Left forelimb (tissue), 1 donor: ENCODE measurements at places on chromosomes 2 and 18.

- no peak for DNase-seq
Measured at GRCh38 chr2:18304849-18305248, 255.6 kb downstream of the RDH14 start.

DNA sequence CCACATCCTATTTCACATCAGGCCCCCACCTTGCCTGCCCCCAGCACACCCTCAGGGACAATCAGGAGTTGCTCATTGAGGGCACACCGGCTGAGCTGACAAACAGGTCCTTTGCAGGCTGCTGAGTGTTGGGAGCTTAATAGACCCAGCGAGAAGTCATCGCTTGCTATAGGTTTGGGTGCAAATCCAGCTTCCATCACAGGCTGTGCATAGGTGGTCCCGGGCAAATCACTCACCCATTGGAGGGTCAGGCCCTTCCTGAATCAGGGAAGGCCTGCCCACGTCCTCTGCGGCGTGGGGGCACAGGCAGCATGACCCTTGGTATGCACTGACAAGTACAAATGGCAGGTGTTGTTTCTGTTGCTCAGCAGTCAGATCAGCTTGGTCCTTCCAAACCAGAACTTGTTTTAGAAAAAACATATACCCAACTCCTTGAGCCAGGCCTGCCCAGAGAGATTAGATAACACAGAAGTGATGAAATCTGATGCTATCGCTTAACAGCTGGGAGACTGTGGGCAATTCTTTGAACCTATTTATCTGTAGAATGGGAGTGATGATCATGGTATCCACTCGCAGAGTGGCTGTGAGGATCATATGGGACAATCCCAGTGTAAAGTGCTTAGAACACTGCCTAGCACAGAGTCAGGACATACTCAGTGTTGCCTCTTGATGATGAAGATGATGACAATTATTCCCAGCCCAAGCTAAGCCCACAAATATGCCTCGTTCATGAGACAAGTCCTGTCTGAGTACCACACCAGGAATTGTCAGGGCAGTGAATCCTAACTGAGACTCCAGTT lies 34.9 kb downstream of the SMAD7 start:
- DNase-seq, result peak; percentile 53

DNA sequence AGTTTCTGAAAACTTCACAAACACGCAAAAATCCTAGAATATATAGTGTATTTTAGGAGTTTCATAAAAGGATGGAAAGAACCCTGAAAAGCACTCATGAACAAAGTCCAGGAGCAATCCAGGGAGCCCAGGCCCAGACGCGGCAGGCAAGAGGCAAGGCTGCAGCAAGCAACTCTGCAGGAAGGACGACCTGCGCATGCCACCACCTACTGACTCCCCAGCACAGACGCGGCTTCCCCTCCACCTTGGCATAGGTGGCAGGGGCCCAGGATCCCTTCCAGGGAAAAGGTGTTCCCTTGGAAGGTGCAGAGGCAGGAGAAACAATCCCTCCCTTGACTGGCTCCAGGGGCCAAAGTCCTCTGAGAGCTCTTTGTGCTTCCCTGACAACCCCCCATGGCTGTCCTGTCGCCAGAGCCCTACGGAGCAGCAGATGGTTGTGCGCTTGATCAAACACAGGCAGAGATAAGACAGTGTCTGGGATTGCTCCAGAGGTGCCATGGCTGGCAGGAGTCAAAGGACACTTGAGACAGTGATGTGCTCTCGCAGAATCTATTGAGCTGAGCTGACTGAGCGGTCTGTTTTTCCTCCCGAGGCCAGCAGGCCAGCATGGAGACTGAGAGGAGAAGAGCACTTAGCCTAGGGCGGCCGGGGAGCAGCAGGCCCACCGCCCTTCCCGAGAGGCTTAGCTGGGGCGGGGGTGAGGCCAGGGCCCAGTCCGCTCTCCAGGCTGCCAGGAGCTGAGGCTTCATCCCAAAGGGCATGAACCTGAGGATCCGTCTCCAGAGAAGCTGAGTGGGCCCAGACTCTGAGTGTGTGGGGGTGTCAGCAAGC lies 10.8 kb upstream of the AMER3 start:
- DNase-seq, result no peak

DNA sequence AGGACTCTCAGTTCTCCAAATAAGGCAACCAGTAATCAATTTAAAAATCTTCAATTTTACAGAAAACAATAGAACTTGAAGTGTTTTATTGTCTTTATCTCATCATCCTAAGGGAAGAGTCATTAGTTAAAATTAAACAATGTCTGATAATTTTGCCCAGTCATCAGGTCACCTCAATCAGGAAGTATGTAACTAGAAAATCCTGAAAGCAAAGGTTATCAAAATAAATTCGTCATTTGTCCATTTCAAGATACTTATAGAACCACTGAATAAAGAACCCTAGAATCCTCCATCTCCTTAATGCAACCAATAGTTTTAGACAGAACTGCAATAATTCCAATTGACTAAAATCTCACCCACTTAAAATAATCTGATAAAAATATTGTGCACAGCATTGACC lies 115.2 kb downstream of the NCKAP5 start:
- DNase-seq, result no peak

DNA sequence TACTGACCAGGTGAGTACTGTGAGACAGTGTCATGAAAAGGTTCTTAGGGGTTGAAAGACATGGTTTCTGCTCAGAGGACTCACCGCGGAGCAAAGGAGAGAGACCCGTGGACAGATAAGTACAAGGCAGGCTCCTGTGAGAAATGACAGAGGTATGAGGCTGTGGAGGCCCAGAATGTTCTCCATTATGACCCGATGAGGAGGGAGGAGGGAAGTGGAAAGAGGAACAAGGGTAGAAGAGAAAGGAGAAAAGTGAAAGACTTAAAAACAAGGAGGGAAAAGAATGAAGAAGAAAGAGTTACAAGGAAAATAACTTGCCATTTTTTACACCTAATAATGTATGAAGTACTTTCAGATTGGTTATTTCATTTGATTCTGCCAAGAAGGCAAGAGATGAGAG lies 29.8 kb downstream of the MAPRE3 start:
- no peak for DNase-seq

DNA sequence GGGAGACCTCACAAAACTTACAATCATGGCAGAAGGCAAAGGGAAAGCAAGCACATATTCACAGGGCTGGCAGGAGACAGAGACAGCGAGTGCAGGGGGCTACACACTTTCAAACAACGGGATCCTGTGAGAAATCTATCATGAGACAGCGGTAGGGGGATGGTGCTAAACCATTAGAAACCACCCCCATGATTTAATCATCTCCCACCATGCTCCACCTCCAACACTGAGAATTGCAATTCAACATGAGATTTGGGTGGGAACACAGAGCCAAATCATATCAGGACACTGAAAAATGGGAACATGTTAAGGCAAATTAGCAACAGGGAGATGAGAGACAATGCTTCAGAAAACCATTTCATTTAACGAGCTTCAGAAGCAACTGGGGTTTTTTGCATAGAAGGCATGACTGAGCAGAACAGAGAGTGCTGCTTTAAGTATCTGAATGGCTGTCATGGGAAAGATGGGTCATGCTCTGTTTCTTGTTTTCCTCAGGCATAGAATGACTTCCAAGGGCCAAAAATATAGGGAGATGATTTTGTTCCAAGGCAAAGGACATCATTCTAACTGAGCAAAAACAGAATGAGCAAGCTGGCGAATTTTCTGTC lies 100.8 kb upstream of the MAP2 start:
- DNase-seq, result no peak

DNA sequence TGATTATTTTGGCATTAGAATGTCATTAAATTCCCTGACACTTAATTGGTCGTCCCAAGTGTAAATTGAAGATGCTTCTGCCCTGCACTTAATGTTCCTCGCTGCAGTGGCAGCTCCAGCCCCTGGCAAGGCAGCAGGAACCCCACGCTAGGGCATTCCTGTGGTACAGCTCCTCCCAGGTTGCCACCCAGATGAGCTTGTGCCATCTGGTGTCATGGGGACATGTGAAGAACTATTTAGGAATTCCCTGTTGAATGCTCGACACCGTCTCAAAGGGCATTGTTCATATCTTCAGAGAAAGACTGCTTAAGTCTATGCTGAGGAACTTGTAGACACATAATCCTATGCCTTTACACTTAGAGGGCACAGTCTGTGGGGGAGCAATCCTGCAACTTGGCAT lies 38.9 kb downstream of the BCL2L11 start:
- no peak for DNase-seq

- DNase-seq, result no peak
Measured at GRCh38 chr2:25430556-25430955, 88.8 kb upstream of the DNMT3A start.

DNA sequence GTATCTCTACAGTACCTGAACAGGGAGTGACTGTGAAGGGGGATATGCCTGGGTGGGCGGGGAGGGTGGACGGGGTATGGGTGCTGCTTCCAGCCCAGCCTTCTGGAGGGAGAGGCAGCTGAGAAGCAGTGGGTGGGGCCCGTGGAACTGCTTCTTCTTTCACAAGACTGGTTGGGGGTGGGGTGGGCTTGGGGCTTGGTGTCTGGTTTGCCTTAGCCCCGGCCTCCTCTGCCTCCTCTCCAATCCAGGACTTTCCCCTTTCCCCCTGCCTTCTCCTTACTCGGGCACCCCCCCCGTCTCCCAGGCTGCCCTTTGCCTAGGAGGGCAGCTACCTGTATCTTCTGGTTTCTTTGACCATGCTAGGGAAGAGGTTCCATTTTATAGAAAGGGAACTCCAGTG lies 233.4 kb downstream of the DYSF start:
- no peak for DNase-seq

DNA sequence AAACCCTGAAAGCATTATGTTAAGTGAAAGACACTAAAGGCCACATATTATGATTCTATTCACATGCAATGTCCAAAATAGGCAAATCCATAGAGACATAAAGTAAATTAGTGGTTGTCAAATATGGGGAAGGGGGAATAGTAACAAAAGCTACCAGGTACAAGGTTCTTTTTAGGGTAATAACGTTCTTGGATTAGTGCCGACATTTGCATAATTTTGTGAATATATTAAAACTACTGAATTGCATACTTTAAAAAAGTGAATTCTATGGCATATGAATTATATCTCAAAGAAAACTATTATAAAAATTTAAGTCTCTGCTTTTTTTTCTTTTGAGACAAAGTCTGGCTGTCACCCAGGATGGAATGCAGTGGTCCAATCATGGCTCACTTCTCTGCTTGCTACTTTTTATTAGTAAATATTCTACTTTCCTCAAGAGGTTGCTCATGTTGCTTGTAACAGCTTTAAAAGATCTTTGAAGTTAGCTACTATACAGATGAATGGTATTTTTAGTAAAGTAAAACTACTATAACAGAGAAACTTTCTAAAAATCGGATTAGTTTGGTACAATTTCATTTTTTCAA lies 2.5 kb downstream of the SESTD1 start:
- no peak for DNase-seq

- DNase-seq, result no peak
Measured at GRCh38 chr2:45192481-45192880, 183.2 kb upstream of the SIX2 start.

DNA sequence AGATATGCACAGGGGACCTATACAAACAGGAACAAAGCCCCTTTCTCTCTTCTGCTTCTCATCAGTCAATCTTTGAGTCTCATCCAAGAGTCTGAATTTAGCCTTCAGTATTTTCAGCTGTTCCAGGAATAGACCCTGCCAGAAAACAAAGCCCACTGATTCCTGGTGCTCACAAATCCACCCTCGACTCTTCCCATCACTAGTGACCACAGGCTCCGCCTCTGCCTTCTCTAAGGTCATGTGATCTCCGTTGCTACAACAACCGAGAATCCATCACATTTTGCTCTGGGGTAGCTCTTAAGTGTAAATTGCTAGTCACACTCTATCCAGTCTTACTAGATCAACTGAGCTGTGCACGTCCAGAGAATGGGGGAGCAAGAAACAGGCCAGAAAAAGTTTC lies 46.4 kb upstream of the SPTBN1 start:
- no peak for DNase-seq
